AML-193 (cell line): ENCODE measurements at places on chromosomes 2 and 18.
A peak's percentile ranks its signal among the peaks of the same experiment; 100 is the strongest.

DNA sequence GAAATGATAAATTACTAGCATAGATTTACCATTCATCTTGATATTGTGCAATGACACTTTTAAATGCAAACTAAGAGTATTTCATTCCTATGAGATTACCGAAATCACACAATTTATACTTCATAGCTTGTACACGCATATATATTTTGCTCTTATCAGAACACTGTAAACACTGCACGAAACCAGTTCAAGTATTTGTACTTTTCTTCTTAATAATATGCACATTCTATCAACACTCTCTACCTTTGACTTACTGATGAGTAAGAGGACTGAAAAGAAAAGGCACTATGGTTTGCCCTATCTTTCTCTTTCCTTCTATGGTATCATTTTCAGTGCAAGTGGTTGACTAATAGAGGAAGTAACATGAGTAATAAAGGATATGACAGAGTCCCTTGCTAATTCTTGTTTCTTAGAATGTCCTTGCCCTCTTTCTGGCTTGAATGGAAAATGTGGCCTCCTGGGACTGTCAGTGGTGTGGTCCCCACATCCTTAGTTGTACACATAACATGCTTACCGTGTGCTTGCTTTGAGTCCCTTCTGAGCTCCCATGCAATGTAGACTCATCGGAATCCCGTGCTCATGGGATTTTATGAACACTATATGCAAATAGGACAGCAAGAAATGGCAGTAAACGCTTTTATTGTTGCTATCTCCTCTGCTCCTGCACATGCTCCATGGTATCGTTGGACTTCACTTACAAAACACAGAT is 363.5 kb upstream of the TNP1 start:
- peak; percentile 90 for DNase-seq

- DNase-seq: no peak
These were observed 5.7 kb downstream of the CHPF start for GRCh38 chr2:219537657-219538488.

GRCh38 chr18:3578621-3579020 is 128.6 kb downstream of the TGIF1 start:
- DNase-seq: no peak

DNA sequence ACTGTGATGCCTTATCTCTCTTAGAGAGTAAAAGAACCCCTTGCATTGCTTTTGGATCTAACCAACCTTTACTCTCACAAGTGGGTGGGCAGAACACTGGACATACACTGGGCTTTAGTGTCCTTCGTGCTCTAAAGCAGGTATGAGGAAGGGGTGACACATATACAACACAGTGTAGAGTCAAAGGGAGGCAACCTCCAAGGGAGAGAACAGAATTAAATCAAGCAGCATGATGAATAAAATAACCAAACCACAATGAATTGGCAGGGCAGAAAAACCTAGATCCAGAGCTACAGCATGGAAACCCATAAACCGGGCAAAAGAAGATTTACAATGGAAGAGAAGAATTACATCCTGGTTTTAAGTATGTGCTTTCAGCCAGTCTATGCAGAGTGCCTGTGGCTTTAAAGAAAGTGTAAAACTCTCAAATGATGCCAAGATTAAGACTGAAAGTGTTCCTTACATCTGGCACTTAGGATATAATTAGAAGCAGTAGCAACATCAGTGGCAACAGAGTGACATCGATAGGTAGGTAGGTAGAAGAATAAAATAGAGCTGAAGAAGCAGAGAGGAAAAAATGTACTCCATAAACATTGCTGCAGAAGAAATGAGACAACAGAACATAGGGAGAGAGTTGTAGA is 191.7 kb upstream of the ZC3H15 start:
- no peak for DNase-seq

GRCh38 chr18:30625961-30626360 is 416.6 kb downstream of the DSC3 start:
- no peak for DNase-seq

- DNase-seq: no peak
These were observed 555.7 kb downstream of the DSC3 start for GRCh38 chr18:30486856-30487255.

DNA sequence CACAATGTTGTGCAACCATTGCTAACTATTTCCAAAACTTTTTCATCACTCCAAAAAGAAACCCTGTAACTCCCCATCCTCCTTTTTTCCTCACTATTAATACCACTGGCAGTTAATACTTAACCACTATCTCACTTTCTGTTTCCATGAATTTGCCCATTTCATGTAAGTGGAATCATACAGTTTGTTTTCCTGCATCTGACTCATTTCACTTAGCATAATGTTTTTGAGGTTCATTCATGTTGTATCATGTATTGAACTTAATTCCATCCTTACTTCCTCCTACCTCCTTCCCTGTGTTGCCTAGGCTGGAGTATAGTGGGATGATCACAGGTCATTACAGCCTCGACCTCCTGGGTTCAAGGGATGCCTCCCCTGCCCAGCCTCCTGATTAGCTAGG is 68.3 kb downstream of the FAM117B start:
- DNase-seq: no peak

DNA sequence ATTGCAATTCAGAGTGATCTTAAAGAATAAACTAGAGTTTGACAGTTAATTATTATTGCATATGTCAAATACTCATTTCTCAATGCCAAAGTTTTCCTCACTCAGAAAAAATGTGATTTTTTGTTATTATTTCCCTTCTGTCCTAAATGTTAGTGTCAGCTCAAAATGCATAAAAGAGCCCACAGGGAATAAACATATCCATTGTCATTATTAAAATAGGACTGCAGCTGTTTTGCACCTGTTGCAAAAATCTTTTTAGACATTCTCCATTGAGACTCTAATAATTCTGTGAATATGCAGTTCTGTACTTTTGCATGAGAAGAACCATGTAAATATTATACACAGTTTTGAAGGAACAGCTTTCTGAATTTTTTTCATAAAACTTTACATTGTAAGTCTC is 540.0 kb upstream of the SLC39A10 start:
- no peak for DNase-seq

GRCh38 chr18:54023471-54023870 is 201.0 kb downstream of the MBD2 start:
- DNase-seq: no peak

GRCh38 chr18:67788310-67789164 is 272.0 kb upstream of the DSEL start:
- DNase-seq: no peak

GRCh38 chr2:46811379-46812310 is 104.0 kb downstream of the MCFD2 start:
- no peak for DNase-seq

DNA sequence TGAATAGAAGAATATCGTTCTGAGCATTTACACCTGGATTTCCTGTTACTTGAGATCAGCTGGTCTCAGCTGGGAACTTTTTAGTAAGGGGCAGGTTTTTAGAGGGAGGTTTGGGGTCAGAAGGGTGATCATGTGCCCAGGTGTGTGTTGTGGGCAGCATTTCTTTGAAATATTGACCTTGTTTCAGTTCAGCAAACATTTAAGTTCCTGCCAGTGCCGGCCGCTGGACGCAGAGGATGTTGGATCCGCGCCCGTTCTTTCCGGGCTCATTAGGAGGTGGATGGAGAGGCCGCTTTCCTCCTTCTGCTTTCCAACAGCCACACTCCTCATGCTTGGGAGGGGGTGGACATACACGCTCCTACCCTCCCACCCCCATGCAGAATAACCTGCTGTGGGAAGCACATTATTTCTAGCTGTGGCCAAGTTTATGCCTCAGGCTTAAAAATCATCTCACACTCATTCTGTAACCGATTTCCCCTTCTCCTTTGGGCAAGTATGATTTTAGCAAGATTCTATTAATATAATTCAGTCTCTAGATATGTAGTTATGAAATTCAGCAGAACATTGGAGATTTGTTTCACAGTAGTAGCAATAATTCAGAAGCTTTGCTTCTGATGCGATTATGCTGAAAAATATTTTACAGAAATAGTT is 131.4 kb downstream of the ZNF236 start:
- no peak for DNase-seq

- no peak for DNase-seq
These were observed 6.9 kb downstream of the NEU2 start for GRCh38 chr2:233039212-233039845.

- peak; percentile 71 for DNase-seq
These were observed 780.8 kb upstream of the GCFC2 start for GRCh38 chr2:76491503-76491902.

DNA sequence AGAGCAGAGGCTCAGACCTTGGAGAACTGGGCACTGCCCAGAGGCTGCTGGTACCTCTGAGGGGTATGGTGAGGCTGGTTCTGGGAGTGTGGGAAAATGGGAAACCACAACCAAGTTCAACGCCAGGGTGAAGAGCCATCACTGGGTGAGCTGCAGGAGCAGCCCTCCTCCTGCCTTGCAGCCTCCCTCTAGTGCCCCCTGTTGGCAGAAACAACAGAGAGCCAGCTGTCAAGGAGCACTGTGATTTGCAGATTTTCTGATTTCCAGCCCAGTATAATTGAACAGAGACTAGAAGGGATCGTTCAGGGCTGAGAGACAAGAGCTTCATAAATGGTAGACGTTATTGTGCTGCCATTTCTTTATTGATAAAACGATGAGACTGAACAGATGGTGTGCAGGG is 50.5 kb downstream of the MAPK4 start:
- DNase-seq: no peak
